ENCODE measurements at places on chromosomes 2 and 18. TPM values are rescaled to one million over a fixed set of nuclear protein-coding genes. Genes with fewer than 3 reads are reported as not detected.
A peak's percentile ranks its signal among the peaks of the same experiment; 100 is the strongest.

Gene ARMC9
- 16.5 TPM for total RNA-seq

Gene TRABD2A
- 20.0 TPM for total RNA-seq

Gene INHA
- 2.2 TPM for total RNA-seq

Gene GALNT13
- total RNA-seq: 0.54 TPM

- H3K27ac ChIP-seq: no peak overlapping the region
- DNase-seq: no peak
- H3K4me1 ChIP-seq: peaks cover 18% of the 10 kb centered on the region
- no peak overlapping the region for H3K4me3 ChIP-seq
- no peaks in the 10 kb centered on the region for H3K27me3 ChIP-seq
- H3K36me3 ChIP-seq: peaks cover 10% of the 10 kb centered on the region
Observed at GRCh38 chr2:46716927-46717326, 198.7 kb downstream of the MCFD2 start.

- H3K4me1 ChIP-seq: no peaks in the 10 kb centered on the region
- DNase-seq: no peak
- H3K27me3 ChIP-seq: no peaks in the 10 kb centered on the region
- no peak overlapping the region for H3K4me3 ChIP-seq
- H3K27ac ChIP-seq: no peak overlapping the region
Observed at GRCh38 chr18:28080876-28081300, 96.0 kb downstream of the CDH2 start.

DNA sequence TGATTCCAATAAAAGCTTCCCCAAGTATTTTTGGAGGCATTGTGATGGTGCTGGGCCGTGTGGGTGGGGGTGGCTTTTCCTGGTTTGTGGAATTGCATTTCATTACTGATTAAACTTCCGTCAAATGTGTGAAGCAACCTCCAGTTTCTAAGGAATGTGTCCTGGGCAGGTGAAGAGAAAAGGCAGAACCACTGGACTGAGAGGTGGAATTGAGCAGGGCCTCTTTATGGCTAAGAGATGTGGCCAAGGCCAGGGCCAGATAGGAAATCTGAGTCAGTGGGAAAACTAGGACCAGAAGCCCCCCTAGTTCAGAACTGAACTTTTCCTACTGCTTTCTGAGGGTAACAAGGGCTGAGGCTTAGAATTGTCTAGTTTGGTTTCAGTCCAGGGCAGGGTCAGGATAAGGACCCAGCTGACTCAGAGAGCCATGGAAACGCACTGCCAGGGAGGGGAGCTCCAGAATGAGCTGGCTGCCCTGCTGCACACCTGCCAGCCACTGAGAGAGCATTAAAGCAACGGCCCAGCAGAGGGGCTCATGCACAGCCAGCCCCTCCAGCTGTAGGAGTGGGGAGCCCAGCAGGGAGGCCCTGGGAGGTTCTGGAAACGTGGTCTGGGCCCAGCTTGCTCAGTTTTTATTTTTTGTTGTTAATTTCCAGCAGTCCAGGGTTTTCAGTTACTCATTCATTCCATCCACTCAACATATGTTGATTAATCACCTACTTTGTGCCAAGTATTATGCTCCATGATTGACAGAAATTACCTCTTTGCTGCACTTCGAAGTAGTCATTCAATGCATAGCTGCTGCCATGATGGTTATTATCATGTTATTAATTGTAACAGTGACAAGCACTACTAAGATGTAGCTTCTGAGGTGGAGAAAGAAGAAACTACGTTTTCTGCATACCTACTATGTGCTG, 156.1 kb downstream of the MSH2 start:
- peak; percentile 43 for DNase-seq
- H3K36me3 ChIP-seq: no peaks in the 10 kb centered on the region

- H3K4me1 ChIP-seq: peaks cover 2% of the 10 kb centered on the region
- H3K27me3 ChIP-seq: no peaks in the 10 kb centered on the region
- H3K36me3 ChIP-seq: peaks cover 5% of the 10 kb centered on the region
- DNase-seq: no peak
- no peak overlapping the region for H3K27ac ChIP-seq
Observed at GRCh38 chr2:72833084-72833714, 7.4 kb upstream of the EXOC6B start.

DNA sequence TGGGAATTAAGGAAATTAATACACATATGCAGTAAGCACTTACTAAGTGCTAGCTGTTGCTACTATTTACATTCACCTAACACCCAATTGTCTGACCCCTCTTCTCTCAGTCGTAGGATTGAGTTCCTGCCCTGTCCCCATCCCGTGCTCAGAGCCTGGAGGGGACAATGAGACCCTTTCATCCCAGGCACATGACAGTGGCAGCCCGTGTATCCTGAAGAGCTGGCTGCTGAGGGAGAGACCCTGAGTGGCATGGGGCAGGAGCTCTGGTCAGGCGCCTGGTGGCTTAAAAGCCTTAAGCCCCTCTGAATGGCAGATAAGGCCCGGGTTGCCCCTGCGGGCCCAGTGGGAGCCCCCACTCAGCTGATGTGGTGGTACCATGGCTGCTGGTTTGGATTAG, 99.0 kb downstream of the DYSF start:
- DNase-seq: no peak
- H3K27me3 ChIP-seq: no peaks in the 10 kb centered on the region
- no peaks in the 10 kb centered on the region for H3K36me3 ChIP-seq
- H3K4me1 ChIP-seq: no peaks in the 10 kb centered on the region
- no peak overlapping the region for H3K27ac ChIP-seq
- no peak overlapping the region for H3K4me3 ChIP-seq

Measured in MCF 10A (cell line).